Peyer's patch (tissue), 4 donors: ENCODE measurements at places on chromosomes 6 and 20. TPM values are rescaled to one million over a fixed set of nuclear protein-coding genes. Genes with fewer than 3 reads are reported as not detected.

Gene ZNF334
- total RNA-seq, result 4.4 TPM

- no peaks in the 10 kb centered on the region for H3K27me3 ChIP-seq
- no peak overlapping the region for H3K27ac ChIP-seq
- no peak for DNase-seq
Observed at GRCh38 chr6:89708316-89708715, 69.8 kb upstream of the LYRM2 start.

- DNase-seq, result no peak
- H3K4me3 ChIP-seq, result no peak overlapping the region
- no peaks in the 10 kb centered on the region for H3K36me3 ChIP-seq
Observed at GRCh38 chr6:101607111-101607690, 213.7 kb downstream of the GRIK2 start.

DNA sequence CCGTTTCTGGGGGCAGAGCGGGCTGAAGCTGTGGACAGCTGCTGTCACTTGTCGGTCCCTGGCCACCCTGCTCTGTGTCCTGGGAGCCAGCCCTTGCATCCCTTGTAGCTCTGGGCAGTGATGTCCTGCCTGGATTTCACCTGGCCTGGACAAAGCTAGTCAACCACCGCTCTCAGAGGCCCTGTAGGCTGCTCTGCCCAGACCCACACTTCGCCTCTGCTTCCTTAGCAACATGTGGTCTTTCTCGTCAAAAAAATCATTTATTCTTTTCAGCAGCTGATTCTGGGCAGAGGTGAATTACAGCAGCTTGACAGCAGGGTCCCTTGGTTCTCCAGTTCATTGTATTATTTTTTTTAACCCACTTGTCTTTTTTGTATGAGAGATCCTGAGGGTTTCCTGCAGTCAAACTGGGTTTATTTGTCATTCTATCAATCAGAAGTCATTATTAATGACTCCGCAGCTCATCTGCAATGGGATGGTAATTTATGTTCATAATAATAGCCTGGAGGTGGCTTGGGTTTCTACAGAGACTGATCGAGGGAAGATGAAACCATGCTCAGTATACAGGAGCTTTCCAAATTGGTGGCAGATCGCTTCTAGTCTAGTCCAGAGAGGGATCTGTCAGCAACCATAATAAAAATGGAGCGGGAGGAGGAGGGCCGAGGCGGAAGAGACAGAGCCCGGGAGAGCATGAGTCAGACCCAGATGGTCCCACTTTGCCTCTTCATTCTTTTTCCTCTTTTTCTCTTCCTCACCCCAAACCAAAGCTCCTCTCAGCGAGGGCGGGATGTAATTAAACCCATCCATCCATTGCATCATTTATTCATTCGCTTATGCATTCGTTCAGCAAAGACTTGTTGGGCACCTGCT is 22.4 kb downstream of the EDN3 start:
- H3K27me3 ChIP-seq, result no peaks in the 10 kb centered on the region
- no peak overlapping the region for H3K27ac ChIP-seq
- DNase-seq, result no peak
- no peak overlapping the region for H3K4me3 ChIP-seq
- H3K4me1 ChIP-seq, result no peaks in the 10 kb centered on the region
- H3K36me3 ChIP-seq, result no peaks in the 10 kb centered on the region

- H3K4me1 ChIP-seq, result no peaks in the 10 kb centered on the region
- no peaks in the 10 kb centered on the region for H3K36me3 ChIP-seq
- no peak overlapping the region for H3K27ac ChIP-seq
- H3K27me3 ChIP-seq, result no peaks in the 10 kb centered on the region
- no peak overlapping the region for H3K4me3 ChIP-seq
- DNase-seq, result no peak
Observed at GRCh38 chr6:24755279-24755678, 19.5 kb upstream of the GMNN start.

Gene PDCD2
- total RNA-seq, result 65.0 TPM

GRCh38 chr20:1301031-1301529 is 27.9 kb downstream of the SDCBP2 start:
- no peak overlapping the region for H3K4me3 ChIP-seq
- peaks cover 11% of the 10 kb centered on the region for H3K36me3 ChIP-seq
- H3K4me1 ChIP-seq, result no peaks in the 10 kb centered on the region
- no peaks in the 10 kb centered on the region for H3K27me3 ChIP-seq
- H3K27ac ChIP-seq, result no peak overlapping the region
- peak; percentile 35 for DNase-seq

GRCh38 chr6:37537548-37537947 is 37.9 kb upstream of the CCDC167 start:
- H3K27me3 ChIP-seq, result peaks cover 15% of the 10 kb centered on the region
- no peak overlapping the region for H3K27ac ChIP-seq
- H3K4me1 ChIP-seq, result no peaks in the 10 kb centered on the region
- no peak for DNase-seq
- H3K4me3 ChIP-seq, result no peak overlapping the region
- H3K36me3 ChIP-seq, result no peaks in the 10 kb centered on the region

GRCh38 chr6:36079601-36080000 is 50.7 kb upstream of the MAPK13 start:
- H3K27ac ChIP-seq, result no peak overlapping the region
- H3K36me3 ChIP-seq, result no peaks in the 10 kb centered on the region
- no peak for DNase-seq
- H3K27me3 ChIP-seq, result no peaks in the 10 kb centered on the region
- no peaks in the 10 kb centered on the region for H3K4me1 ChIP-seq

DNA sequence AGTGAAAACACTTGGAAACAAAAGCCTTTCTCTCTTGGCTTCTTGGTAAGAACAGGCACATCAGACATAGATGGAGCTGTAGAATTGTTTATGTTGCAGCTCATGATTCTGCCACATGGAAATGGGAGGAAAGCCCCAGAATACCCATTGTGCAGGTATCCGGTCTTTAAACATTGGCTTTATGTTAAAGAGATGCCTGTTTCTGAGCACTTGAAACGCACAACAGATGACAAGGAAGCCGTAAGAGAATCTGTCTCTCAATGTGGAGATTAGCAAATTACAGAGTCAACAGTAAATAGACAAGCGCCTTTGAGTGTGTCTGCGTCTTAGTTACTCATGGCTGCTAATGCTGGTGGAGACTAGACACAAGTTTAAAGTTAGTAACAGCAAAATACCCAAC is 10.5 kb downstream of the TNFAIP3 start:
- DNase-seq, result no peak
- H3K27ac ChIP-seq, result no peak overlapping the region
- no peaks in the 10 kb centered on the region for H3K27me3 ChIP-seq

Gene GABRR2
- 6.6 TPM for total RNA-seq

- no peaks in the 10 kb centered on the region for H3K36me3 ChIP-seq
- H3K27ac ChIP-seq, result no peak overlapping the region
- H3K27me3 ChIP-seq, result no peaks in the 10 kb centered on the region
- no peak for DNase-seq
Observed at GRCh38 chr6:12767016-12767415, 50.4 kb downstream of the PHACTR1 start.

Gene SLC52A3
- total RNA-seq, result 23.6 TPM

Gene SCRT2
- total RNA-seq, result not detected

DNA sequence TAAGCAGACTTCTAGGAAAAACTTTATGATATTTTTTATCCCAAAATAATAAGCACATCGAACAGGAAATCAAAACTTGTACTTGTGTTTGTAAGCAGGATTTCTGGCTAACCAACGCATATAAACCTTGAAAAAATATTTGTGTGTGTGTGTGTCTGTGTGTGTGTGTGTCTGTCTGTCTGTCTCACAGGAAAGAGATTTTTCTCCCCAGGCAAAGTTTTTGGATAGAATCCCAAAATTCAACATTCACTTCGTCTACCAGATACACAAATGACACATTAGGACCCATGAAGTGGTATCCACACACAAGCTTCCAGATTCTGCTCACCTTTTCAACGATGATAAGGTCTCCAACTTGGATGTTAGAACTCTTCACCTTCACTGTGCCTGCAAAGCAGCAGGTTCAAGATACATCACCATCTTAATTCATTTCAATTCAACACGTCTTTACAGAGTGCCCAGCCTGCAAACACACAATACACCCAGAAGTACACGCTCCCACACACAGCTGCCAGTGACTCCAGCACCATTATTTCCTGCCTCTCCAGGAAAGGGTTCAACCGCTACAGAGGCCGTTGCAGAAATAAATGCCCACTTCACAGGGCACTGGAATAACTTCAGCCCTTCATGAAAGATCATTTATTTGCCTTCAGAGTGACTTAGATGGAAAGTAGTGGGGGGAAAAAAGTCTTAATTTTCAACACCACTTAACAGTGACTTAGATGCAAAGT is 70.9 kb downstream of the ATP9A start:
- no peaks in the 10 kb centered on the region for H3K4me1 ChIP-seq
- H3K36me3 ChIP-seq, result peaks cover 12% of the 10 kb centered on the region
- DNase-seq, result no peak
- no peaks in the 10 kb centered on the region for H3K27me3 ChIP-seq
- no peak overlapping the region for H3K4me3 ChIP-seq
- H3K27ac ChIP-seq, result no peak overlapping the region

- H3K4me1 ChIP-seq, result no peaks in the 10 kb centered on the region
- no peak overlapping the region for H3K27ac ChIP-seq
- H3K4me3 ChIP-seq, result no peak overlapping the region
- no peaks in the 10 kb centered on the region for H3K27me3 ChIP-seq
- no peaks in the 10 kb centered on the region for H3K36me3 ChIP-seq
- DNase-seq, result no peak
Observed at GRCh38 chr6:41489120-41489851, 56.9 kb upstream of the FOXP4 start.

Gene BNIP5
- total RNA-seq, result 35.4 TPM

DNA sequence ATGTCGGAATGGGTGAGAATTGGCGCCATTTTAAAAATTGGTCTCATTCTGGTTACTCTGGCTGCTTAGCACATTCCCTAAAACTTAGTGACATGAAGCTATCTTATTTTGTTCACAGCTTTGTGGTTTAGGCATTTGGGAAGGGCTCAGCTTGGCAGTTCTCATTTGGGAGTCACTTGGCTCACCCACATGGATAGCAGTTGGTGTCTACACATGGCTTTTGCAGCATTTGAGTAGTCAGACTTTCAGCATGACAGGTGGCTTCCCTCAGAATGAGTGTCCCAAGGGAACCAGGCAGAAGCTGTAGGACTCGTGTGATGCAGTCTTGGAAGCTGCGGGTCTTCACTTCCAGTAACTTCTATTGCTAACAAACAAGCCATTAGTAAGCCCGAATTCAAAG is 64.6 kb downstream of the UST start:
- no peaks in the 10 kb centered on the region for H3K36me3 ChIP-seq
- no peak overlapping the region for H3K27ac ChIP-seq
- no peaks in the 10 kb centered on the region for H3K4me1 ChIP-seq
- DNase-seq, result no peak

Gene HTR1E
- total RNA-seq, result not detected

Gene PACSIN1
- total RNA-seq, result not detected

DNA sequence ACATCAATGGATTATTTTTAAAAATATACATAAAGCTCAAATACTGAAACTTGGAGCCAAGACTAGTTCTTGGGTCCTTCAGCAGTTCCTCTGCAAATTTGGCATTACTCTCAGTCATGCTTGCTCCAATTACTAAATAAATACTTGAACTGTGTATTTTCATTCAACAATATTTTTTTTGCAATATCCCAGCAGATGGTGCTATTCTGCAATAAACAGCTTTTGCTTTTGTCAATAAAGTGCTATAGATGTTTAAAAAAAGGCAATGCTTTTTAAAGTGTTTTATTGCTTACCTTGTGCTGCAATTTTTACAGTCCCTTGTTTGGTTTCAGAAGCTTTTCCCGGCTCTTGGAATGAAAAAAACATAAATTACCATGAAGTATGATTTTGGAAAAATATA is 243.4 kb downstream of the TRDN start:
- no peaks in the 10 kb centered on the region for H3K36me3 ChIP-seq
- no peak for DNase-seq
- no peaks in the 10 kb centered on the region for H3K27me3 ChIP-seq
- H3K4me1 ChIP-seq, result no peaks in the 10 kb centered on the region

Gene DNAAF9
- 11.6 TPM for total RNA-seq

Gene PRICKLE4
- 23.1 TPM for total RNA-seq

Gene OPRM1
- total RNA-seq, result not detected

Gene ID4
- 9.1 TPM for total RNA-seq

- H3K27me3 ChIP-seq, result no peaks in the 10 kb centered on the region
- no peak for DNase-seq
- peaks cover 64% of the 10 kb centered on the region for H3K36me3 ChIP-seq
- H3K4me1 ChIP-seq, result no peaks in the 10 kb centered on the region
- H3K4me3 ChIP-seq, result no peak overlapping the region
Observed at GRCh38 chr20:47655635-47656034, 129.6 kb downstream of the SULF2 start.

Gene FAM217A
- not detected for total RNA-seq

Gene CDH26
- 0.88 TPM for total RNA-seq

GRCh38 chr6:148440877-148441453 is 98.3 kb downstream of the SASH1 start:
- H3K4me1 ChIP-seq, result no peaks in the 10 kb centered on the region
- H3K27me3 ChIP-seq, result no peaks in the 10 kb centered on the region
- peak overlapping the region; percentile 53 for H3K27ac ChIP-seq
- no peak overlapping the region for H3K4me3 ChIP-seq

Gene TBXT
- not detected for total RNA-seq

Gene PRSS35
- total RNA-seq, result not detected

- no peaks in the 10 kb centered on the region for H3K4me1 ChIP-seq
- H3K4me3 ChIP-seq, result no peak overlapping the region
- H3K27me3 ChIP-seq, result no peaks in the 10 kb centered on the region
Observed at GRCh38 chr6:28683945-28684538, 158.4 kb downstream of the GPX5 start.

DNA sequence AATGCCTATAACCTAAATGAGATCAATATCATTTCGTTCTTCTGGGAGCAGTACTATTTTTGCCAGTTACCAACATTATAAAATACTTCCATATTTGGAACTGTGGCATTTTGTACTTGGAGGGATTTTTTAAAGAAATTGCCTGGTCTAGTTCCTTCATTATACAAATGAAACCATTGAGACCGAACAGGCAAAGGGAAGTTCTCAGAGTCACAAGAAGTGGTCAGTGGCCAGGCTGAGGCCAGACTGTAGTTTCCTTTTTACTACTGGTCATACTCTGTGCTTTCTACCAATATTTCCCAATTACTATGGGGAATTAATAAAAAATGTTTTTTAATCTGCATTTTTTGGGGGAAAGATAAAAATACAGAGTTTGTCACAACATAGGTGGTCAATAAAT is 332.0 kb downstream of the NRN1 start:
- H3K27ac ChIP-seq, result no peak overlapping the region
- H3K4me1 ChIP-seq, result no peaks in the 10 kb centered on the region
- no peaks in the 10 kb centered on the region for H3K36me3 ChIP-seq
- no peak overlapping the region for H3K4me3 ChIP-seq

DNA sequence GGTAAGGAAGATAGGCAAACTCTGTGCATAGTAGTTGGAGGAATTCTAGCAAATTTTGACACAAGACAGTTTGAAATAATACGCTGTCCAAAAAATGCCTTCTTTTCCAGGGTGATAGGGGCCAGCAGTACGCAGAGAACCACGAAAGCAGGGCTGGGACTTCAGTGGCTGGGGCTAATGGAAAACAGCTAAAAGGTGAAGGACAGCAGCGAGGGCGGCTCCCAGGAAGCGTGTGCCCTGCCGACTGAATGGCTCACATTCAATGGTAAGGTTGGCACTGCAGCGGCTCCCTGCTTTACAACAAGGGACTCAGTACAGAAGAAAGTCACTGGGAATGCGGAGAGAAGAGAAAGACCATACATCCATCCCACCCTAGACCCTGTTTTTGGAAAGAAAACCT is 131.1 kb downstream of the MYLK4 start:
- no peak overlapping the region for H3K4me3 ChIP-seq
- no peaks in the 10 kb centered on the region for H3K27me3 ChIP-seq
- no peaks in the 10 kb centered on the region for H3K36me3 ChIP-seq
- H3K27ac ChIP-seq, result no peak overlapping the region
- no peak for DNase-seq

- H3K27me3 ChIP-seq, result no peaks in the 10 kb centered on the region
- no peak overlapping the region for H3K4me3 ChIP-seq
- H3K4me1 ChIP-seq, result no peaks in the 10 kb centered on the region
- no peak overlapping the region for H3K27ac ChIP-seq
- H3K36me3 ChIP-seq, result no peaks in the 10 kb centered on the region
Observed at GRCh38 chr20:58702859-58703648, 10.5 kb downstream of the NPEPL1 start.

Gene THBD
- total RNA-seq, result 31.4 TPM

Gene EYA4
- 3.3 TPM for total RNA-seq
